CD4-positive, alpha-beta T cell treated with Interferon gamma for 1 hour (primary cell): ENCODE measurements at places on chromosomes 1 and 21.

DNA sequence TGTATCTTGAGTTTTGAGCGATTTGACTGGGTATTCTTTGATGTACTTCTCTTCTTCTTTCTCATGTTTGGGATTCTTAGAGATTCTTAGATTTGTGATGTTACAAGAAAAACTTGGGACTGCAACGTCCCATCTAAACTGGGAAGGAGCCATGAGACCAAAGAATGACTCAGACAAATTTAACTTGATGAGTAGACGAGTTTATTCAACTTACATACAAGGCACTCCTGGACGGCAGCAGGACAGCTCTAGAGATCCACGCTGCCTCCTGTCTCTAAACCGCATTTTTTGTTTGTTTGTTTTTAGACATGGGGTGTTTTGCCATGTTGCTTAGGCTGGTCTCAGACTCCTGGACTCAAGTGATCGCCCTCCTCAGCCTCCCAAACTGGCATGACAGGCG is 137.1 kb downstream of the PIK3R3 start:
- no peak for DNase-seq

GRCh38 chr21:24076179-24076578 is 1531.1 kb downstream of the MRPL39 start:
- no peak for DNase-seq

GRCh38 chr21:18265944-18266343 is 21.3 kb downstream of the CHODL start:
- DNase-seq, result no peak

- no peak for DNase-seq
Measured at GRCh38 chr1:202200112-202200548, 6.5 kb downstream of the LGR6 start.

GRCh38 chr21:33372582-33372981 is 30.6 kb upstream of the IFNGR2 start:
- no peak for DNase-seq
